Keratinocyte (primary cell): ENCODE measurements at places on chromosomes 13 and 19. TPM values are rescaled to one million over a fixed set of nuclear protein-coding genes. Genes with fewer than 3 reads are reported as not detected.

DNA sequence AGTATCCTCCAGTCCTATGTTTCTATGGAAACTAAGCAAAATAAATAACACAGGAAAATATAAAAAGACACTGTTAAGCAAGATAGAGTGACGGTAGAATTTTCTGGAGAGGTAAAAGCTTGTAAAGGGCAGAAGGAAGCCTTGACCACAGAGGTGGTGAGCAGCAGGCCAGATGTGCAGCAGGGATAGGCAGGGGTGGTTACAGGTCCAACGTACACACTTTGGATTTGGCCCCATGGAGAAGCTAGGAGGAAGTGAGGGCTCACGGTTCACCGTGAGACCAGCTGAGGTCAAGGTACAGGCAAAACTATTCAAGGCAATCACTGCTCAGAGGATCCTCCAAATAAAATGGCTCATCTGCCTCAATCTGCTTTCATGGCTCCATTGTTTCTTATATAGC lies 242.8 kb downstream of the B3GLCT start:
- DNase-seq, result no peak

DNA sequence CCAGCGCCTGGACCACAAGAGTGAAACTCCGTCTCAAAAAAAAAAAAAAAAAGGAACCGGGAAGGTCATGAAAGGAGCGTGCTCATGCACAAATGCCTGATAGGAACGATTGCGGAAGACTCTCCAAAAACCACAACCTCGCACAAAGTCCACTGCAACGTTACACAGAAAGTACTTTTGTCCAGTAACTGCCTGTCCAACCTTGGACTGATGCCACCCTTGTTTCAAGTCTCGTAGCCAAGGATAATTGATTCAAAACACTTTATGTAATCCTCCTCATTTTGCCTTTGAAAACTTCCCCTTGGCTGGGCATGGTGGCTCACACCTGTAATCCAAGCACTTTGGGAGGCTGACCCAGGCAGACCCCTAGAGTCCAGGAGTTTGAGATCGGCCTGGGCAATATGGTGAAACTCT lies 13.7 kb downstream of the LGALS7 start:
- DNase-seq, result no peak

Gene RNF17
- polyA plus RNA-seq, result not detected in 3 replicates

GRCh38 chr19:47537493-47537892 lies 22.6 kb upstream of the NAPA start:
- DNase-seq, result no peak

GRCh38 chr13:73984949-73985691 lies 149.1 kb downstream of the KLF12 start:
- no peak for DNase-seq

Gene PLIN4
- polyA plus RNA-seq, result 0.01 TPM in 1 of 3 replicates, not detected in the others

Gene SMAD9
- polyA plus RNA-seq, result 0.04 to 0.10 TPM (median 0.10 TPM) in 3 replicates

DNA sequence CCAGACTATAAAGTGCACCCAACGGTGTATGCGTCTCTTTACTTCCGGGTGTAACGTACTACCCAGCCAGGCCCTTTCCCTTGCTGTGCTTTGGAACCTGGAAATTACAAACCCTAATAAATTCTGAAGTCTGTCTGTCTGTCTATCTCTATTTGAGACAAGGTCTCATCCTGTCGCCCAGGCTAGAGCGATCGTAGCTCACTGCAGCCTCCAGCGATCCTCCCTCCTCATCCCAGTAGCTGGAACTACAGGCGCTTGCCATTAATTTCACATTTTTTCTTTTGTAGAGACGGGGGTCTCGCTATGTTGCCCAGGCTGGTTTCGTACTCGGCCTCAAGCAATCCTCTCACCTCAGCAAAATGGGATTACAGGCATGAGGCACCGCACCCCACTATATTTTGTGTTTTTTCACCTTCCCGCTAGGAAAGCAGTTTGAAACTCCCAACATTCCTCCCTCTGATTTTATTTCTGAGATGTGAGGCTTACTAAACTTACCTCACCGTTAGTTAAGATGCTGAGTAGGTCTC lies 469 bp upstream of the RNF6 start:
- no peak for DNase-seq

GRCh38 chr13:20831933-20832332 lies 58.2 kb upstream of the EEF1AKMT1 start:
- no peak for DNase-seq

- peak; percentile 72 for DNase-seq
Observed at GRCh38 chr13:34065928-34066327, 248.0 kb downstream of the RFC3 start.

DNA sequence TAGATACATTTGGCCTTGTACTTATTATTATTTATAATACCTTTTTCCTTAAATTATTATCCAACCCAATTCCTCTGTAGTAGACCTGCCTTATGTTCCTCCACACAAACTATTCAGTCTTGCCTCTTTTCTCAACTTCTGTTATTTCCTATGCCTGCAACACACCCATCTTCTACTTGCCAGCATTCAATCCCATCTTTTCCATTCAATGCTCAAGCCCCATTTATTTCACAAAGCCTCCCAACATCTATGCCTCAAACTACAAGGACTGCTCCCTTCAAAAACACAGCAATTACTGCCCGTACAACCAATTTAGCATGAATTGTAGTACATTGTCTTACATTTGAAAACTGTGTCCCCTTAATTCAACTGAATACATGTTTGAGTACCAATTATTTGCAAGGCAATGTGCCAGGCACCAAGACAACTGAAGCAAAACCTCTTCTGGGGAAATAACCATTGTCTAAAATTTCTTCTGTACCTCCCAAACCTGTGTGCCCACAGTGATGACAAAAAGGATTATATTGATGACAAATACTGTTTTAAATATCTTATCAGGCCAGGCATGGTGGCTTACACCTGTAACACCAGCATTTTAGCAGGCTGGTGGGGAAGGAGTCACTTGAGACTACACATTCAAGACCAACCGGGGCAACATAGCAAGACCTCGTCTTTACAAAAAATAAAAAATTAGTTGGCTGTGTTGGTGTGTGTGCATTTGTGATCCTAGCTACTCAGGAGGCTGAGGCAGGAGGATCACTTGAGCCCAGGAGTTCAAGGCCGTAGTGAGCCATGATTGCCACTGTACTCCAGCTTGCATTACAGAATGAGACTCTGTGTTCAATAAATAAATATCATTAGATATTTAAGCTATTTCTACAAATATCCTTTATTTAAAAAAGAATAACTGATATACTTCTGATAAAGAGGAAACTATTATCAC lies 35.1 kb downstream of the ELF1 start:
- no peak for DNase-seq

Gene TMEM255B
- polyA plus RNA-seq, result 5.3 to 9.4 TPM (median 7.6 TPM) in 3 replicates

Gene C1QTNF9
- polyA plus RNA-seq, result not detected in 3 replicates

Gene CGB2
- not detected in 3 replicates for polyA plus RNA-seq

GRCh38 chr19:13069415-13070359 lies 33.0 kb downstream of the LYL1 start:
- no peak for DNase-seq

DNA sequence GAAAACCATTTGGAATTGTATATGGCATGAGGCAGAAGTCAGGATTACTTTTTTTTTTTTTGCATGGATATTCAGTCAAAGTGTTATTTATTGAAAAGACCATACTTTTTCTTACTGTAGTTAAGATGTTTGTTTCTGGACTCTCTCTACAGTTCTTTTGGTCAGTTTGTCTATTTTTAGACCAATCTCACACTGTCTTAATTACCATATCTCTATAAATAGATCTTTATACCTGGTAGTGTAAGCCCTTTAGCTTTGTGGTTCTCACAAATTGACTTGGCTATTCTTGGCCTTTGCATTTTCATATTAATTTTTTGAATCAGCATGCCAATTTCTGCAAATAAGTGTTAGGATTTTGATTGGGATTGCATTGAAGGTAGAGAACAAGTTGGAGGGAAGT lies 96.8 kb downstream of the MAB21L1 start:
- DNase-seq, result no peak

DNA sequence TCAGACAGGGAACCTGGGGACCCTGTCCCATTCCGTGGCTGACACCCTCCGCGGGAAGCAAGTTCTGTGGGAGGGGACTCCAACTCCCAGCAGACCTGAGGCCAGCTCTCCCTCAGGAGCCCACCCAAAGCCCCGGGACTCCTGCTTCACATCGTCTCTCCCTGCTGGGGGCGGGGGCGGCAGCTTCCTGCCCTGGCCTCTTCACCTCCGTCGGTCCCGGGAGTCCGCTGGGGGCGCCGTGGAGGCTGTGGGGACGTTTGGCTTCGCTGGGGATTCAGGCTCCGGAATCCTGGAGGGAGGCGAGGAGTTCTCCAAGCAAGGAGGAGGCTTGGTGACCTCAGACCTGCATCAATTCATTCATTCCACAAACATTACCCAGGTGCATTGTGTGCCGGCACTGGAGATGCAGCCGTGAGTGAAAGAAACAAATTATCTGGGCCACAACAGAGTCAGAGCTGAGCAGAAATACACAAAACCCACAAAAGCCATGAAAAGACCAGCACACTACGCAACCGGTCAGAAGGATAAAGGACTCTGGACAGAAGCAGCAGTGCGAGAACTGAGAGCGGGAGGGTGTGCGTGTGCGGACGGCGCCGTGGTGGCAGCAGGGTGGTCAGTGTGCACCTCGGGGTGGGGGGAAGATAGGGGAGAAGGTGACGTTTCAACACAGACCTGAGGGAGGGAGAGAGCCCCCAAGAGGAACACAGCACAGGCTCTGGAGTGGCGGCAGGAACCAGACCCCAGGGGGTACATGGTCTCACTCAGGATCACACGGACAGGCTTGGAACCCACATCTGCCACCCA lies 19.0 kb downstream of the EPS8L1 start:
- no peak for DNase-seq

GRCh38 chr19:38837656-38838121 lies 6.1 kb upstream of the ECH1 start:
- no peak for DNase-seq

Gene SYCN
- polyA plus RNA-seq, result not detected in 3 replicates

- no peak for DNase-seq
Observed at GRCh38 chr19:29542776-29543175, 17.0 kb downstream of the VSTM2B start.

DNA sequence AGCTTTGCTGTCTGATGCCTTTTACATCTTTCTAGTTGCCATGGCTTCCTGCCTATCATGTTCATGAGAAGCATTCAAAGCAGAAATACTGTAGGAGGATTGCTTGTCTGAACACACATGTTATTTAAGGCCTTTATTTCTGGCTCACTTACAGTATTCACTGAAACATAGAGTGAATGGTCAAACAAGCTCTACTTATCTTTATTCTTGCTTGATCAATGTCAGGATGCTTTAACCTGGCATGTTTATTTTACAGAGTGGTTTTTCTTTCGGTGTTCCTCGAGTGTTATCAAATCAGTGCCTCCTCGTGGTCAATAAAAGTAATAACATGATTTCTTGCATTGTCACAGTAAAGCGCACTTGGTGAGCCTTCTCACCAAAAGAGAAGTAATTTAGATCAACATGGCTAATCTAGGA lies 73.5 kb upstream of the PCDH17 start:
- DNase-seq, result no peak

- no peak for DNase-seq
Observed at GRCh38 chr13:43111559-43112400, 88.4 kb downstream of the DNAJC15 start.

DNA sequence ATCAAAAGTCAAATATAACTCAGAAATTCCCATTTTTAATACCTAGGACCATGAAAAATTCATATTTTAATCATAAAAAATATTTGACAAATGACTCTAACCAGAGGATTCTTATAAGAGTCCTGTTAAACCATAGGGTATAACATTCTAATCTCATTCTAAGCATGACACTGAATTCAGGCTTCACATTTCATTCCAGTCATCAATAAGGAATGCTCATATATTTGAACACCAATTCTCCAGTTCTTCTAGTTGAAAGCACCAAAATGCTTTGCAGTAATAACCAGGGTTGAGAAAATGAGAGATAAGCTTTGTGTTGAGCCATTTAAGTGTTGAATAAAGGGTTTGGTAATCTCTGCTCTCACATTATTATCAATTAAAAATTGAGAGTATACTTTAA lies 147.5 kb downstream of the VWA8 start:
- DNase-seq, result no peak

- DNase-seq, result no peak
Observed at GRCh38 chr13:75621147-75621546, 15.0 kb upstream of the LMO7 start.

DNA sequence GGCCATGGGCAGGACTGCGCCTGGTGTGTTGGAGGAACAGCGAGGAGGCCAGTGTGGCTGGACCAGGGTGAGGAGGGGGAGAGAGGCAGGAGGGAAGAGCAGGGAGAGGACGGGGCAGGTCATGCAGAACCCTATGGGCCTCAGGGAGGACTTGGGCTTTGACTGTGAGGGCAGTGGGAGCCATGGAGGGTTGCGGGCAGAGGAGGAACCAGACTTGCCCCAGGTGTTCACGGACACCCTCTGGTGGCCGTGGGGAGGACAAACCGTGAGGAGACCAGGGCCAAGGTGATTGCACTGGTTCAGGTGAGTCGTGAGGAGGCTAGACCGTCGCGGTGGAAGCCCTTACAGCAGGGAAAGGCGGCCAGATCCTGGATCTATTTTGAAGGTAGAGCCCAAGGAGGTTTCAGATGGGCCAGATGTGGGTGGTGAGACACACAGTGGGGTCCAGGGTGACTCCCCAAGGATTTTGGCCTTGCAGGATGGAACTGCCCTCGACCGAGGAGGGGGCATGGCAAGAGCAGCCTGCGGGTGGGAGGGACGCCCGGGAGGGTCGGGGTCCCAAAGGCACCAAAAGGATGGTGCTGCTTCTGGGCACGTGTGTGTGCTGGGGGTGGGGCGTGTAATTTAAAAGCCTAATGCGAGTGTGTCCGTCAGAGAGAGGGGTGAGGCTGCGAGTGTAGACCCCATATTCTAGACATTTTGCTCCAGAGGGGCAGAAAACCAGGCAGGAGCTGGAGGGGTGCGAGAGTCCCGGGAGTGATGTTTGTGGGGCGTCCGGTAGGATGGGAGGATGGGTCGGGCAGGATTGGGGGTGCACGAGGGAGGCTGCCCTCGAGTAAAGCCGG lies 2.7 kb upstream of the REXO1 start:
- no peak for DNase-seq

Gene ZNF99
- not detected in 3 replicates for polyA plus RNA-seq

DNA sequence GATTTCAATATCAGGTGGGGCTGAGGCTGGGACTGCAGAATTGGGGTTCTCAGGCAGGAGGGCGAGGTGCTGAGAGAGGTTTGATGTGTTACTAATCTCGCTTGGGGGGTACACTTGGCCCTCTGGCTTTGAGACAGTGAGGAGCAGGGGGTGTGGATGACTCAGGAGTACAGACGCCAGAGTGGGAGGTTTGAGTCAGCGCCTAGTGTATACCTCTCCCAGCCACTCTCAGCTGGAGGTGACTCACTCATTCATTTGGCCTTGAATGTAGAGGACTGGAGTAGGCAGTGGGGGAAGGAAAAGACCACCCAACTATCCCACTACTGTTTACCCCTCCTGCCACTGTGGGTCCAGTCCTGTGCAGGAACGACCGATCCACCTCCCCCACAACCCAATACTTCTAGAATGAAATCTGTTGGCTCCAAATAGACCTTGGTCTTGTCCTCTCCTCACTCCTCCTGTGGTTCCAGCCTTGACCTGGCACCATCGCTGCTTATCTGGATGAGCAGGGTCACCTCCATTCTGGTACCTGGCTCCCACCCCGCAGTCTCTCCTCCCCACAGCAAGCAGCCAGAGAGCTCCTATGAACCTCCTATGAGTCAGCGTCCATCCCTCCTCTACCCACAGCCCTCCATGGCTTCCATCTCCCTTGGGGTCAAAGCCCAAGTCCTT lies 20.1 kb upstream of the ZNRF4 start:
- DNase-seq, result no peak
